ENCODE measurements at places on chromosomes 6 and 20.

DNA sequence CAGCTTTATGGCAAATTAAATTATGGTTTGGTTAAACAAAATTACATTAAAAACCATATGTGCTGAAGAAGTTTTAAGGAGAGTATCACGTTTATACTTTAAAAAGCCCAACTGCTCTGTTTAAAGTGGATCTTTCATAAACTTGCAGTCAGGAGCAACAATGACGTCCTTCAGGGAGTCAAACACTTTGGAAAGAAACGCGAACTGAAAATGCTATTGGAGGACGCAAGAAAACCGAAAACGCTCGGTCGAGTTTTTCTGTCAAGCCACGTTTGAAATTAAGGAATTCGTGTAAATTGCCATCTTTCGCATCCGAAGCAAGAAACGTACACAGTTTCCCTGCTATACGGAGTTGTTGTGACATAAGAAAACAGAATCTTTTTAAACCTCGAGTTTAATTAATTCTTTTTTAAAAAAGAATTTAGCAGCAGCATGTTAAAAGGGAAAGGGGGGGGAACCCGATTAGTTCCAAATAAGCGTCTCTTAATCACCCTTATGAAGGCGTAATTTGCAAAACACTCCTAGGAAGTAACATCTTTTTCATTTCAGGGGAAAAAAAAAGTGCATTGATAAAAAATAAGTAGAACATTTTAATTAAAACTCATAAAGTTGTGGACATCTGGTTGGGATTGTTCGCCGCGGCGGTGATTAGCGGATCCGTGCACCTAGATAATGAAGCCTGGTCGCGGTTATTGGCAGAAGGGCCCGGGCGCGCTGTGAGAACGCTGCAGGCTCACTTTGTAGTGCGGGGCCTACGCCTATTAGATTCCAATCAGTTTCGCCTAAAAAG, 295.4 kb downstream of the TFAP2C start:
- DNase-seq, result no peak

GRCh38 chr6:42692137-42692911, 30.1 kb downstream of the PRPH2 start:
- no peak for DNase-seq

- DNase-seq, result no peak
These were observed 547 bp upstream of the ESR1 start for GRCh38 chr6:151806757-151807512.

- no peak for DNase-seq
These were observed 4.1 kb upstream of the SPAG4 start for GRCh38 chr20:35611482-35611881.

DNA sequence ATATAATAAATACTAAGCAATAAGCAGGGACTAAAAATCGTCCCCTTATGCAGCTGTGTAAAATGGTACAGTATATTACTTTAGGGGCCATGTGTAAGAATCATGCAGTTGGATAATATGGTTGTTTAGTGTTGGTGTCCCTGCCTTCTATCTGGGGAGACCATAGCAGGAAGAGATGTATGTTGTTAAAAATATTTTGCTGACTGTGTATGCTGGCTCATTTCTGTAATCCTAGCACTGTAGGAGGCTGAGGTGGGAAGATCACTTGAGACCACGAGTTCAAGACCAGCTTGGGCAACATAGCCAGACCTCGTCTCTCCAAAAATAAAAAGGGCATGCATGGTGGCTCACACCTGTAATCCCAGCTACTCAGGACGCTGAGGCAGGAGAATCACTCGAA, 5.6 kb downstream of the PANK2 start:
- no peak for DNase-seq

- DNase-seq, result no peak
These were observed 31.9 kb upstream of the MRGBP start for GRCh38 chr20:62764156-62764935.

- no peak for DNase-seq
These were observed 45.6 kb downstream of the CENPW start for GRCh38 chr6:126385536-126385935.

GRCh38 chr6:105755885-105756284, 330.3 kb upstream of the PRDM1 start:
- no peak for DNase-seq

- no peak for DNase-seq
These were observed 132.6 kb upstream of the MTHFD1L start for GRCh38 chr6:150732765-150733539.

DNA sequence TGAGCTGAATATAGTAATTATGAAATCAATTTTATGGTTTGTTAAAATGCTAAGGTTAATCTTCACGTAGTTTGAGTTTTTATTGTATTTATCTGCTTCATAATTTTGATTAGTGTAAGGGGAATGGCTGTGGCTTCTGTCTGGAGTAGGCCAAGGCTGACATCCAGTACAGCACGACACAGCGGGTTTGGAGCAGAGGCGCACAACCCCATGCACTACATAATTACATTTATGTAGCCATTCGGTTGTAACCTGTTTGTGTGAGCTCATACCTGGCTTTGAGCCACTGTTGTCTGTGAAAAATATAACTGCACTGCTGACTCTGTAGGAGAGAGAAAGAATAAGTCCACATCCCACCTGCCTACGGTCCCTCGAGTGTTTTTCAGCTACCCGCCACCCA, 615.5 kb downstream of the EYS start:
- no peak for DNase-seq

GRCh38 chr6:17178754-17179529, 77.1 kb downstream of the STMND1 start:
- DNase-seq, result no peak

GRCh38 chr6:19906171-19906570, 69.0 kb downstream of the ID4 start:
- no peak for DNase-seq

GRCh38 chr6:135655055-135655454, 157.5 kb upstream of the AHI1 start:
- no peak for DNase-seq

- no peak for DNase-seq
These were observed 607.4 kb downstream of the MAFB start for GRCh38 chr20:40081653-40082052.

GRCh38 chr6:37155394-37156312, 14.3 kb upstream of the PIM1 start:
- DNase-seq, result peak; percentile 78

GRCh38 chr6:47147836-47148344, 105.8 kb upstream of the ADGRF1 start:
- no peak for DNase-seq

- DNase-seq, result no peak
These were observed 166.4 kb upstream of the UST start for GRCh38 chr6:148580442-148580841.

GRCh38 chr6:40611912-40612311, 24.7 kb upstream of the LRFN2 start:
- DNase-seq, result no peak

DNA sequence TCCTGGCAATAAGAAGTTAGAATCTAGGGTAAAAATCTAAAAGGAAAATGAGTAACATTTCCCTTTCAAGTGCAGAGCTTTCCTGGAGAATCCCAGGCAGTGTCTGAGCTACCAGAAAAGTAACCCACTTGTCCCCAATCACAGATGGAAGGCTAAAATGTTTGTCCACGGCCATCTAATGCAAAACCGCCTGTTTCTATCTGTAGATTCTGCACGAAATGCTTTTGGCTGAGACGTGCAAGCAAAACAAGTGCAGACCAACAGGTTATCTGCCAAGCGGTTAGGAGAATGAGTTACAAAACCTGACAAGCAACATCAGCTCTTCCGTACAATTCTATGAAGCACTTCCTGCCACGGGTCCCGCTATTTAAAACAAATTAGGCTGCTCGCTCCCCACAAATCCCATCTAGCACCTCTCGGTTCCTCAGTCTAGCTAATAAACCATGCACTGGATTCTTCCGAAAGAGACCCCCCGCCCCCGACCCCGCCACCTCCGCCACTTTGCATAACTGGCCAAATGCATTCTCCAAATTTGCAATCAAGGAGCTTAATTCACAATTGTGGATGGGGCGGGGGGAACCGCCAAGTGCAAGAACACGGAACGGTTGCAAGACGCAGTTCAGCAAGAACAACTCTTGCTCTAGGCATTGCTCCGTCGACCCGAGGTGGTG, 1.4 kb downstream of the ELOVL5 start:
- peak; percentile 29 for DNase-seq

Measured in T-helper 2 cell treated with Interferon-gamma antibody and Interleukin-4, amounts not matched to agents 5 μg/mL and 100 μg/mL, for 36 hours (primary cell).